ENCODE measurements at places on chromosomes 11 and 22. TPM values are rescaled to one million over a fixed set of nuclear protein-coding genes. Genes with fewer than 3 reads are reported as not detected.

OLFML1 gene
- polyA plus RNA-seq, result 4.2 TPM

FERMT3 gene
- polyA plus RNA-seq, result 6.0 TPM

SIPA1 gene
- 35.4 TPM for polyA plus RNA-seq

KLHL35 gene
- polyA plus RNA-seq, result 15.6 TPM

NTM gene
- polyA plus RNA-seq, result 181 TPM

BEST1 gene
- polyA plus RNA-seq, result 15.2 TPM
